Glutamatergic neuron (in vitro differentiated cells): ENCODE measurements at places on chromosomes 11 and 22.

GRCh38 chr11:121482231-121483129 is 29.7 kb upstream of the SORL1-AS1 start:
- no peak overlapping the region for H3K27ac ChIP-seq
- H3K4me3 ChIP-seq, result no peak overlapping the region
- no peaks in the 10 kb centered on the region for H3K36me3 ChIP-seq
- no peak for DNase-seq
- peaks cover 6% of the 10 kb centered on the region for H3K27me3 ChIP-seq

- H3K36me3 ChIP-seq, result no peaks in the 10 kb centered on the region
- peaks cover 3% of the 10 kb centered on the region for H3K27me3 ChIP-seq
- DNase-seq, result no peak
- H3K4me1 ChIP-seq, result peaks cover 12% of the 10 kb centered on the region
- no peak overlapping the region for H3K27ac ChIP-seq
These were observed 5.0 kb downstream of the ZP1 start for GRCh38 chr11:60872124-60872960.

DNA sequence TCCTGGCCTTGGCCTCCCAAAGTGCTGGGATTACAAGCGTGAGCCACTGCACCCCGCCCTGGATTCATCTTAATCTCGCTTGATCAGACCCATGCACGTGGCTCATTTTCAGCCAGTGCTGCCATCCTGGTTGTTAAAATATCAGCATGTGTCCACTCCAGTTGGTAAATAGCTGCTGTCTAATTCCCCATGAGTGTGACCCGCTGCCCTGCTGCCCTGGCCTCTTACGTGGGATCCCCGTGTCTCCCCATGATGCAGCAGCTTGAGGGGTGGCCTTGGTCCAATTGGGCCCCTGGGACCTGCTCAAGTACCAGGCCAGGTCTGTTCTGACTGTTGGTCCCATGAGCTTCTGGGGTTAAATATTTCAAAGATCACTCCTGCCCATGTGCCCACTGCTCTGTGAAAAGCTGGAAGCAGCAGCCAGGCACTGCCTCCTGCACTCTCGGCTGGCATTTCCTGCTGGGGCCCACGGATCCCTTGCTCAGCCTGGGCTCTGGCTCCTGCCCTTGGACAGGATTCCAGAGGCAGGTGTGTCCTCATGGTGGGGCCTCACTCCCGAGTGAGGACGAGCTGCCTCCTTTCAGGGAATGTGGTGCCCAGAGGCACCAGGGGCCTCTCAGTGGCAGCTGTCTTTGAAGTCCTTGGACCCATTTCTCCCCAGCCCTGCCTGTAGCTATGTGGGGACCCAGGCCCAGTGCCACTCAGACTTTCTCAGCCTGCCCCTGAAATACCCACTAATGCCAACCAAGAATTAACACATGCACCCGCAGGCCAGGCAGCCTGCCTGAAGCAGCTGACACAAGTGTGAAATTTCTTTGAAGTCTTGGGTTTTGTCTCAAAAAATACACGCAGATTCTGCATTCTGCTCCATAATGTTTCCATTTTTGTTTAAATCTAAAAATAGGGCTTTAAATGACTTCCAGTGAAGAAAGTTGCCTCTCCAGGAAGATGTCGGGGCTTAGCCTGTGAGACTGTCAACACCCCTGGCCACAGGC is 38.1 kb upstream of the PRDM11 start:
- peaks cover 11% of the 10 kb centered on the region for H3K4me1 ChIP-seq
- H3K4me3 ChIP-seq, result no peak overlapping the region
- DNase-seq, result no peak
- H3K27ac ChIP-seq, result no peak overlapping the region
- peaks cover 11% of the 10 kb centered on the region for H3K27me3 ChIP-seq

DNA sequence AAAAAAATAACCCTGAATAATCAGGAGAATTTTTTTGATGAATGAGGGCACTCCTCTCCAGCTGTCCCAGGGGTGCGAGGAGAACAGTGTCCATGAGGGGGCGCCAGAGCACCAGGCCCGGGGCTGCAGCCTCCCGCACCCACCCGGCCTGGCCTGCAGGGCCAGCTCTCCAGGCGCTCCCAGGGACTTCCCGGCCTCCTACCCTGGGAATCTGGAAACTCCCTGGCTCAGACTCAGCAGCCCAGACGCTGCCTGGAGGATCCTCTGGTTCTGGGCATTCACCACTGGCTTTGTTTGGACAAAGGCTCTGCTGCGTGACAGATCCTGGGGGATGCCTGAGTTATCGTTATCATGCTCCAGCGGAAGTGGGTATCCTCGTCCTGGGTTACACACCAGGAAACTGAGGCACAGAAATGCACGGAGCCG is 31.0 kb downstream of the MCM5 start:
- peaks cover 6% of the 10 kb centered on the region for H3K27me3 ChIP-seq
- peaks cover 7% of the 10 kb centered on the region for H3K4me1 ChIP-seq
- DNase-seq, result peak; percentile 96
- H3K36me3 ChIP-seq, result no peaks in the 10 kb centered on the region
- H3K4me3 ChIP-seq, result no peak overlapping the region
